ENCODE measurements at places on chromosomes 7 and 10. TPM values are rescaled to one million over a fixed set of nuclear protein-coding genes. Genes with fewer than 3 reads are reported as not detected.
A peak's percentile ranks its signal among the peaks of the same experiment; 100 is the strongest.

GRCh38 chr10:58714409-58714808 is 201.7 kb downstream of the BICC1 start:
- DNase-seq, result no peak

DNA sequence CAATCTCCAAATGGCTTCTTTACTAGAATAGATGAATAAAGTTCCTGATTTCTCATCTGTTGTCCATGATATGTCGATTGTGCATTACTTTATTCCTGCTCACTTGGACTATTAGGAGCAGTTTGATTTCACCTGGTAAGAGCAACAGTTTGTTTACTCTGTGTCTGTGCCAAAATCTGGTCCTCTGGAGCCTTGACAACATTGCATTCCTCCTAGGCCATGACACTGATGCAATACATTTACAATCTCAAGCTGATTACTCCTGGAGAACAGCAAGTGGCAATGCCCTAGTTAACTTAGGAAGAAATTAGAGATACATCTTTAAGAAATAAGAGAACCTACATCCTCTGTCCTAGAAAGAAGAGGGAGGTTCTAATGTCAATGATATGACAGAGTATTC is 71.8 kb downstream of the SGCE start:
- no peak for DNase-seq

The ELN gene
- total RNA-seq, result not detected

DNA sequence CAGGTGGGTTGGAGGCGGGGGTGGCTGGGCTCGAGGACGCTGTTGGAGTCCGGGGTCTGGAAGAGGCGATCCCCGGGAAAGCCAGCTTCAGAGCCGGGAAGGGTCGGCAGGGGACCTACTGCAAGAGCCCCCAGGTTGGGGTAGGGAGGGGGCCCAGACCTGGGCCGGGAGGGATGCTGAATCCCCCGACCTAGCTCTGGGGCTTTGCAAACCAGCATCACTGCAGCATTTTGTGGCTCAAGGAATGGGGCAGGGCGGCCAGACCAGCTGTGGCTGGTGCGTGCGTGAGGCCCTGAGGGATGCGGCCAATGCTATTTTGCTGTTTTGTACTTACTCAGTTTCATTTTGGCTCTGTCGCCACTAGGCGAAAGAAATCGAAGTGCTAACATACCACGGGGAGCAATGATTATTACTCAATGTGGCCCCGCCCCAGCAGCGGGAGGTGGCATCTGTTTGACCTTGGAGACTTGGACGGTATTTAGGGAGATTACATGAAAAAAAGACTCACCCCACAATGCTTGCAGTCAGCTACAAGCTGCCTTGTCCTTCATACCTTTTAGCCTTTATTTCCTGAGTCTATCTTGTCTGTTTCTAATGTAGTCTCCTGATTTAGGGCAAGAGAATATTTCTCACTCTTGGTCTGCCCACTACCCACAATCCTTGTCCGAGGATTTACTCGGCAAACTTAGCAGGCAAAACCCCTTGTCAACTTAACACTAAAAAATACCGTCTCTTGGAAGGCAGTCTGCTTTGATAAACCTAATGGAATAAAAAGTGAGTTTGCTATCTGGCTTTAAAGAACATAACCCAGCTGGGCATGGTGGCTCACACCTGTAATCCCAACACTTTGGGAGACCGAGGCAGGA is 16.2 kb downstream of the HSPB1 start:
- peak; percentile 52 for DNase-seq

The KCNIP2 gene
- total RNA-seq, result 1.0 TPM

GRCh38 chr10:129328546-129328945 is 138.5 kb upstream of the MGMT start:
- no peak for DNase-seq

DNA sequence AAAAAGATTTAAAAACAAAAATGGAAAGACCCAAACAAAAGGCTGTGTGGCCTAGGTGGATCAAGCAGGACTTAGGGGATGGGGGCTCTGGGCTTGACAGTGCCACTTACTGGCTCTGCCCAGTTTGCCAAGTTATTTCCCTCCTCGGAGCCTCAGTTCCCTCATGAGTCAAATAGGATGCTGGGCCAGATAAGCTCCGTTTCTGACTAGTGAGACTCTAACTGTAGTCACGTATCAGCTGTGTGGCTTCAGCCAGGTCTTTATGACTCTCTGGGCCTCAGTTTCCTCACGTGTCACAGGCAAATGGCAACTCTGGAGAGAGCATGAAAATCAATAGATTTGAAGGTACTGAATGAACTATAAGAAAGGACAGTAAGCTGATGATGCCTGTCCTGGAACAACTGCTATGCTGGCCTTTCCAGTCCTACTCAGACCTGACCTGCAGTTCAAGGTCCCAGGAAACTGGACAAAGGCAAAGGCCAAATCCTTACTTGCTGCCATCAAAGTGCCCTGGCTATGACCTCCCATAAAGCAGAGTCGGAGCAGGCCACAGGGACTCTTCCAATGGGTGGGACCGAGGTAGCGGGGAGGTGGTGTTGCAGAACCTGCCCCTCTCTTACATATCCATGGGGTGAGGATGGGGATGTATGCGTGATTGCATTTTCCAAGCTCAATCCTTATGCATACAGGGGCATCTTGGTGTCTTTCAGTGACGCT is 27.0 kb downstream of the FAM53B start:
- DNase-seq, result no peak

The AZGP1 gene
- not detected for total RNA-seq

DNA sequence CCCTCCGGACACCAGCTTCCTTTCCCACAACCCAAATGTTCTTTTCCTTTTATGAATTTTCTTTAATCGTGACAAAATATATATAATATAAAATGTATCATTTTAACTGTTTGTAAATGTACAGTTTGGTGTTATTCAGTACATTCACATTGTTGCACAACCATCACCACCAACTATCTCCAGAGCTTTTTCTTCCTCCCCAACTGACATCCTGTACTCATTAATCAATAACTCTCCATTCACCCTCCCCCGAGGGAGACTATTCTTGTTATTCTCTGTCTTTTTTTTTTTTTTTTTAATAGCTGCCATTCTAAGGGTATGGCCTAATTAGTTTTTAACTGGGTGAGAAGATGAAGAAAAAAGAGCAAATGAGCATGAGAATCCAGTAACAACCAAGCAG is 30.6 kb upstream of the ITGB1 start:
- no peak for DNase-seq

DNA sequence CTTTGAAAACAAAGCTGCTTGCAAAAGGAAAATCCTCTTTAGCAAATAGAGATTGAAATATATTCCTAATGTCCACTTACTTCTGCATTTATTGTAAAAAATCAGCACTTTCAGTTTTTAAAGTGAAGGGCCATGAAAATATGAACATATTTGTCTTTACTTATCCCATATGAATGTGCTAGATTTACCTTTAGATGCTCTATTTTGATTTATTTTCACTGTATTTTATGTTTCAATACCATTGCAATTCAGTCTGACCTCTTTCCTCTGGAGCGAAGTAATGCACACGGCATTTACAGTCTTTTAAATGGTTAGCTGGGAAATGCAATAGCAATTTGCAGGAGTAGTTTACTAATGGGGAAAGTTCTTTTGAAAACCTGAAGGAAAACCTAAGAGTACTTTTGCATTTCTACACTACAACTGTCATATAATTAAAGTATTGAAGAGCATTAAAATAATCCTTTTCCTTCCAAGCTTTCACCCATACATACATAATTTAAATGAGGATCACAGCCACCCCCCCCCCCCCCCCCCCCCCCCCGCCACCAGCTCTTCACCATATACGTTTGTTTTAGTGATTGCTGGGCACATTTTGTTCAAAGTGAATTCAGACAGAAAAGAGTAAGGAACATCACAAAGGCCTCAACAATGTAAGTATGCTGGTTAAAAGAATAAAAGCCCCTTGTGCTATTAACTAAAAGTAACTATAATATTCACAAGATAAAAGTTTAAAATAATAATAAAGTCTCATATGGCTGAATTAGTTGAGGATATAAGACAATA is 3.5 kb downstream of the SKIDA1 start:
- DNase-seq, result no peak
